Activated CD4-positive, alpha-beta T cell treated with anti-CD3 and anti-CD28 coated beads, Interleukin-2, amount 50 U/mL, for 1 hour (primary cell): ENCODE measurements at places on chromosomes 3 and 15.
A peak's percentile ranks its signal among the peaks of the same experiment; 100 is the strongest.

DNA sequence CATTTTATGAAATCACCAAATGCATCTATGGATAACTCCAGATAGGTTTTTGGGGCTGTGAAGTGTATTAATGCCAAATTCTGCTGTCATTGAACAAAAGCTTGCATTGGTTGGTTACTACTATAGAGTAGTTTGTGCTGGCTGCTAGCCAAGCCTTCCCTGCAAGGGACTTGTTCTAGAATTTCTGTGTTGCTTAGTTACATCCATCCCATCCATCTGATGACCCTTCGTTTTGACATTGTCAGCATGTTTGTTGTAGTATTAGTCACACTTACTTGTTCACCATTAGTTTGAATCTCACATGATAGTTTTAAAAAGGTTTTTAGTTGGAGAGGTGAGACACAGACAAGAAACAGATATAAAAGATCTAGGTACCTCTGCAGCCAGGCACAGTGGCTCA, 7.0 kb upstream of the NIPA2 start:
- DNase-seq, result no peak

DNA sequence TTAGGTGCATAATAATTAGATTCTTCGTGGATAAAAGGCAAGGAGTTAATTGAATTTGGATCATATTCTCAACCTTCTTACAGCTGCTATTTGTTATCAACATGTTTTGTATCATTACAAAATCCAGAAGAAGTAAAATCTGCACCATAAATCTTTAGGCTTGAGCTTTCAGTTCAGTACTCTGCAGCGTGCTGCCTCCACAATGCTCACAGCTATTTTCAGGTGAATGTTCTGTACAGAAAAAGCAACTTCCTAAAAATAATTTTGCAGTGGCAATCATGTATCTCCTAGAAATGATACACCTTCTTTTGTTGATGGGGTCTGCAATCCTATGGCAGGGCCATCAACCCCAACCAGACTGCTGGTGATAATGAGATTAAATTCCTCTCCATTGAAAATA, 220.9 kb upstream of the CTNNB1 start:
- DNase-seq, result no peak

DNA sequence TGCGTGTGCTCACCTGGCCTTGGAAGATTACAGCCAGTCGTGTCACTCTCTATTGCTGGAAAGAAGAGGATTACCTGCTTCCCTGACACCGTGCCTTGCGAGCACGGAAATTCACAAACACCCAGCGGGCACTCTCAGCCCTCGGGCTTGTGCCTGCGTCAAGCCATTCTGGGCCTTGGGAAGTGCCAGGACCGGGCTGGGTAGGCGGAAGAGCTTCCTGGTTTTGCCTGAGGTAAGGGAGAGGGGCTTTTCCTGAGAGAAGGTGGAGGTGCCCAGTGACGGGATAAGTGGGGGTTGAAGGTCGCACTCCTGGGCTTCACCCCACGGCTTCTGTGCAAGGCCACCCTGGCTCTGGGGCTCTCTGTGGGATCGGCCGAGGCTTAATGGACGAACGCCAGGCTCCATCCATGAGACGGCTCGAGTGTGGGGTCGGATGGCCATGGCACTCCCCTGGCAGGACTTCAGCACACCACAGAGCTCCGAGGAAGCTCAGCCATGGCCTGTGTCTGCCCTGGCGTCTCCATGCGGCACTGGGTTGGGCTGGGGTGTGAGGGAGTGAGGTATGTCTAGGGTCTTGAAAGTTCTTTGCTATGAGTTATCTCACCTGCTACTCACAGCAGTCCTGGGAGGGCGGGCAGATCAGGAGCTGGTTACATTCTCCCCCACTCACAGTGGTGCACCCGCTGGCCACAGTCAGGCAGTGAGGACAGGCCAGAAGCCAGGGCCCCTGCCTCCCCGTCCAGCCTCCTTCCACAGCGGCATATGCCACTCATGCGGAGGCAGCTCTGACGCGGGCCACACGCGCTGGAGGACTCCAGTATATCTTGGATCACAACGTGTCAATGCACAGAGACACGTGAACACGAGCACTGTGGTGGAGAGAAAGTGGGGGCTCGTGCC, 209.0 kb downstream of the XXYLT1 start:
- DNase-seq, result no peak

- DNase-seq, result no peak
Measured at GRCh38 chr15:41603411-41603935, 44.5 kb downstream of the TYRO3 start.

DNA sequence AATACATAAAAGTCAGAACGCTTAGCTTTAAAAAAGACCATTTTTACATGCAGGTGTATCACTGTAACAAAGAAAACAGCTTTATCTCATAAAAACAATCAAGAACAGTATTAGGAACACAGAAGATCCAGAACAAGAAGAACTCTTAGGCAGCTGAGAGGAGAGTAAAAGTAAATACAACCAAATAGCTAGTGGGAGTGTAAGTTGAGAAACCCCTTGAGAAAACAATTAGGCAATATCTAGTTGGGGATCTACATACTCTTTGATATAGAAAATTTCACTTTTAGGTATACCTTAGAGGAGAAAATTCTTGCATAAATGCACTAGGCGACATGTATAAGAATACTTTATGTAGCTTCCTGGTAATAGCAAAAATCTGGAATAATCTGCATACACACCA, 7.5 kb downstream of the TMF1 start:
- no peak for DNase-seq

GRCh38 chr3:48535578-48535977, 21.0 kb downstream of the PFKFB4 start:
- DNase-seq, result no peak

- DNase-seq, result peak; percentile 9
Measured at GRCh38 chr3:111070772-111071256, 802 bp upstream of the NECTIN3 start.

DNA sequence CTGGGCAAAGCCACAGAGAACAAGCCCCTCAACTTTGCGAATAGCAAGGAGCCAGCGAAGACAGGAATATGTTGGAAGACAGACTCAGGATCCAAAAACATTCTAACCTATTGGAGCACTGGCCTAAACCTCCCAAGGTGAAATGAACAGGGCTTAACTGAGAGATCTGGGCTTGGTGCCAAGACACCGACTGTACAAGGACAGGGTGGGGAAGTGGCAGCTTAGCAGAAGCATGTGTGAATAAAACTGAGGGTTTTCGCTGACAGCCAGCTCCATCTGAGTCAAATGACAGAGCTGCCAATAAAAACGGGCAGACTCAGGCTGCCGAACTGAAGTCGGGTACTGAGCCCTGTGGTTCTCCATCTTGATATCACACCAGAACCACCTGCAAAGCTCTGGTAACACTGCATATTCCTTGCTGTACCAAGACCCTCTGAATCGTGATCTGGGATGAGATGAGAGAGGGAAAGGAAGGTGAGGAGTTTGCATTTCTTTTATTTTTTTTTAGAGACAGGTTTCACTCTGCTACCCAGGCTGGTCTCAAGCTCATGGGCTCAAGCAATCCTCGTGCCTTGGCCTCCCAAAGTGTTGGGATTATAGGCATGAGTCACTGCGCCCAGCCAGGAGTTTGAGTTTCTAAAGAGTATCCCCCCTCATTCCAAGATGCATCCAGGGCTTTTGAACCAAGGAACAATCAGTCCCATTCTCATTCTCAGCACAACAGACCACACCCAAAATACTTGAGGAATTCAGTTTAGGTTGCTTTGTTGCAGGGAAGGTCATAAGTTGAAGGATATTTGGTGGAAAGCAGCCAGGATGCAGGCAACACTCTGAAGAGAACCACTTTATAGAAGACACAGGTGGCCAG, 6.0 kb upstream of the PLCB2 start:
- DNase-seq, result no peak

DNA sequence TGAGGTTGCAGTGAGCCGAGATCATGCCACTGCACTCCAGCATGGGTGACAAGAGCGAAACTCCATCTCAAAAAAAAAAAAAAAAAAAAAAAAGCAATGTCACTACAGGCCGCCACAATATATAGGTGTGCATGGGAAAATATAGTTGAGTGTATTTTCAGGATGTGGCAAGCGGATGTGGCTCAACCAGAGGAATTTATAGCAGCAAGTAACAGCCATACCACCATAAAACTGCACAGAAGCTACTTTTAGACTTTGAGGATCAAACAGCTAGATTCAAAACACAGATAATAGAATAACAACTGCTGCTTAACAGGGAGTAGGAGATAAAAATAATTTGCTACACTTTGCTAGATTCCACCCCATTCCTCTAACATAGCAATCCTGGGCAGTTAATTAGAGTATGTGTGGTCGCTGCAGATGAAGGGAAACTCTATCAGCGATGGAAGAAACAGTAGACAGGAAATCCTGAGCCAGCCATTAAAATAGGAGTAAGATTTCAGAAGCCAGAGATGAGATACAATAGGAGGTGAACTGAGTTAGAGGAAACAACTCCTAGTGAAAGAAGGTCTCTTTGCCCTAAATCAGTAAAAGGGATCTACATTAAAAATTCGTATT, 318.7 kb upstream of the STT3B start:
- no peak for DNase-seq

DNA sequence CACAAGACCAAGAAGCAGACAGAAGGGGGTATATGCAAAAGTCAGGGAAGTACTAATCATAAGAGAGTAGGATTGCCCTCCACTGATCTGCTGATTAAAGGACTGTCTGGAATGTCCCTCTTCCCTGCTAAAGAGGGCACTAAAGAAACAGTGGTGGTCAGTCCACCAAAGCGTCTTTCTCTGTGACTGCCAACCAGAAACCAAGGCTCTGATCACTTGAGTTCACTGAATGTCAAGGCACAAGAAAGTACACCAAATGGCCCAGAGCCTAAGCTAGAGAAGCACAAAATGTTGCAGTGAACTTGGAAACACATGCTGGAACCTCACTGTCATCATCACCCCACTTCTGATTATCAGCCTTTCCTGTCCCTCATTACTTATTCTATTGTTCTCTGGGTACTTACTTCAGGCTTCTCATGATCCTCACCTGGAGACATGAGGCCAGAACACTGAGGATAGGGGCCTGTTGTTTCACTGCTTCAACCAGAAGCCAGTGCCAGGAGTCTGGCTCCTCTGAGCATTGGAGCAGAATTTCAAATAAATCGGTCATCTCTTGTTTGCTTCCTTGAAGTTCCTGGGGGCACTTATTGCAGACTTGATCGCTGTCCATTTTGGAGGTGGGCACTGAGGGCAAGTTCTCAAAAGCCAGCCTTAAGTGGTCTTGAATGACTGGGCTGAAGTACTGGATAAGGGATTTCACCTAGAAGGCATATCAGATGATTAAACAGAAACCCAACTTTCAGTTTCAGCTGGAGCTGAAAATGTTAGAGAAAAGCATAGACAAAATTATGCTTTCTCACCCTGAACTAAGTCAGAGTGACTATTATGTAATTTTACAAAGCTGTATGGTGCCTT, 58.9 kb downstream of the EIF3J start:
- no peak for DNase-seq

DNA sequence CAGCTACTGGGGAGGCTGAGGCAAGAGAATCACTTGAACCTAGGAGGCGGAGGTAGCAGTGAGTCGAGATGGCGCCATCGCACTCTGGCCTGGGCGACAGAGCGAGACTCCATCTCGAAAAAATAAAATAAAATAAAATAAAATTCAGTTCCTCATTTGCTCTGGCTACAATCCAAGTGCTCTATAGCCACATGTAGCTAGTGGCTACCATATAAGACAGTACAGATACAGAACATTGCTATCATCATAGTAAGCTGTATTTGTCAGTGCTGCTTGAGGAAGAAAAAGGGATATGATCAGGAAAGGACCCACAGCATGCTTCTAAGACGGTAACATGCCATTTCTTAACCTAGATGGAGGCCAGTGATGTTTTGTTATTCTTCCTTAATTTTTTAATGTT, 88.7 kb upstream of the CDAN1 start:
- no peak for DNase-seq

GRCh38 chr3:176579711-176580185, 617.5 kb downstream of the TBL1XR1 start:
- no peak for DNase-seq

- no peak for DNase-seq
Measured at GRCh38 chr3:142501004-142501926, 53.4 kb upstream of the XRN1 start.

GRCh38 chr3:38141952-38142273, 3.5 kb downstream of the MYD88 start:
- no peak for DNase-seq

DNA sequence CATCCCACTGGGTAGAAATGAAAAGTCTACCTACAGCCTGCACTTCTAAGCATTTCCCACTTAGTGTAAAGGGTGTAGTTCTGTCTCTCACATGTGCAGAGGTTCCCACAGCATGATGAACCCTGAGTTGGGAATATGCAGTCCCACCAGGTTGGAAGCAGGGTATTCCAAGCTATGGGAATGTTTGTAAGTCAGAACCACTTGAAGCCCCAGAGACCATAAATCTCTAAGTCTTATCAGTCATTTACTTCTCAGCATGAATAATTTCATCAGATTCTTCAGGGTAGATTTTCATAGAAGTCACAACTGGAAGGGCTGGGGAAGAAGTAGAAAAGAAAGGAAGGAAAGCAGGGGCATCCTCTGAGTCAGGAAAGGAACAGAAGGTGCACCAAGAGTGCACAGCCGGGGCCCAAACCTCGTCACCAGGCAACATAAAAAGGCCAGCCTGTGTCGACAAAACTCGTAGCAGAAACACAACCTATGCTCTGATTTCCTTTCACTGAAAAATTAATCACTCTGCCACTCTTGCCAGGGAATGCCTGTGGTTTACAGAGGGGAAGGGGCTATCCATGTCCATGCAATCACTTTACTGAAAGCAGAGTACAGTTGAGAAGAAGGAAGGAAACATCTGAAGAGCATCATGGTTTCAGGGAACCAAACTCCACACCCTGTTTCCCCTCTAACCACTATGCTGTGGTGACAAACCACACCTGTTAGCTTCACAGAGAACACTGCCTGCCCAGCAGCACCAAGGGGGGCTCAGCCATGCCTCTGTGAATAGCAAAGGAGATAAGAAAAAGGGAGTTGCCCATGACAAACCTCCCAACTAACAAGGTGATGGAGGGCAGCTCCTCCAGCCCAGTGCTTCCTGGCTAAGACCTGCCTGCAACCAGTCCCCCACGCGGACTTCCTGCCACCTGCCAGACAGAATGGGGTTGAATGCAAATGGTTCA, 40.5 kb downstream of the SH3BP5 start:
- DNase-seq, result peak; percentile 56

GRCh38 chr3:172193436-172193835, 154.1 kb downstream of the FNDC3B start:
- no peak for DNase-seq

DNA sequence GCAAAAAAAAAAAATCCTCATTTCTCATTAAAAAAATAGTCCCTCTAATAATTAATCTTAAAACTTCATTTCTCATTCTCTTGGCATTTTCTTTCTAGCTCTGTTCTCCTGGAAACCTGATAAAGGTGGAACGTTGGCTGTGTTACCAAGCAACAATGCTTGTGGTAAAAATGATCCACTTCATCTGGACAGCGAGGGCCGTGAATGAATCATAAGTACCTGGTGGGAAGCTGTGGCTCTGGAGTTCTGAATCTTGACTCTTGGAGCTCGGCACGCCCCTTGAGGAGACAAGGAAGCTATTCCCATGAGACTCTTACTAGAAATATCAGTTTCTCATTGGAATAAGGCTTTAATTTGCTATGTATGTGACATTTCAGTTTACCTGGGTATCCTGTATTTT, 32.5 kb downstream of the BCL2L10 start:
- no peak for DNase-seq

GRCh38 chr3:81788044-81788443, 26.6 kb upstream of the GBE1 start:
- no peak for DNase-seq

- no peak for DNase-seq
Measured at GRCh38 chr15:66570842-66571478, 5.2 kb upstream of the LCTL start.
